ENCODE measurements at places on chromosomes 1 and 21.

DNA sequence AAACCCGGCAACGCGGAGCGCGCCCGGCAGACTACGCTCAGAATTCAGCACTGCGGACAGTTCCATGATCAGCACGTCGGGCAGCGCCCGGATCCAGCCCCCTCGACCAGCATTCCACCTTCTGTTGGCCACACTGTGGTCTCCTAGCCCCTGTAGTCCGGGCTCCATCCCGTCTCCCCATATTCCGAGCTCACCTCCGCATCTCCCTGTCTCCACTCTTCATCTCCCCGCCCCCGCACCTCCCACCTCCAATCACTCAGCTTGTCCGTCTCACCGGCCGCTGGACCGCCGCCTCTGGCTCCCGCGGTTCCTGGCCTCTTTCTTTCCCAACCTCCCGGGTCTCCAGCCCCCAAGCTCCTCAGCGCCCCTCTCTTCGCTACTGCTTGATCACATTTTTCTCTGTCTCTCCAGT lies 500 bp downstream of the EPHA10 start:
- DNase-seq, result no peak

GRCh38 chr1:14897080-14897449 lies 256.5 kb upstream of the TMEM51 start:
- no peak for DNase-seq

- peak; percentile 47 for DNase-seq
These were observed 132.2 kb downstream of the GLUL start for GRCh38 chr1:182259229-182259872.

- DNase-seq, result no peak
These were observed 93.7 kb downstream of the HHIPL2 start for GRCh38 chr1:222454186-222454585.

- no peak for DNase-seq
These were observed 187.2 kb downstream of the PCP4 start for GRCh38 chr21:40054403-40054802.

GRCh38 chr1:226644541-226645176 lies 94.4 kb downstream of the ITPKB start:
- DNase-seq, result no peak

GRCh38 chr21:37226041-37226920 lies 40.9 kb downstream of the VPS26C start:
- DNase-seq, result no peak

GRCh38 chr1:37944086-37944763 lies 2.6 kb downstream of the INPP5B start:
- DNase-seq, result no peak

Measured in CD4-positive, alpha-beta T cell (primary cell).